ENCODE measurements at places on chromosomes 4 and X. TPM values are rescaled to one million over a fixed set of nuclear protein-coding genes. Genes with fewer than 3 reads are reported as not detected.

DNA sequence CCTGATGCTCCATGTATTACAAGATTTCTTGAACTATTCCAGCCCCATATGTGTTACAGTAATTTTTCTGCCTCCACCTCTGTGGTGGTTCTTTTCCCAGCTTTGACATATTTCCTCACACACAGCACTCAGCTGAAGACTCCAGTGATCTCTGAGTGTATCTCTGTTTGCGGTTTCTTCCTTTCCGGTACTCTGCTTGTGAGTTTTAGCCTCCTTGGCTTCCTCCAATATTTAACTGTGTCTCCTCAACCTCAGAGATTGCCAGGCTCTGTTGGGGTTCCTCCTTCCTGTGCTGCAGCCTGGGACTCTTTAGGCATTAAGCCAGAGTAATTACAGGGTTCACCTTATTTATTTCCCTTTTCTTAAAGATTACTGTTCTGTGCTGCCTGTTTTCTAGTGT is 73.2 kb downstream of the NFKB1 start:
- no peak for DNase-seq

DNA sequence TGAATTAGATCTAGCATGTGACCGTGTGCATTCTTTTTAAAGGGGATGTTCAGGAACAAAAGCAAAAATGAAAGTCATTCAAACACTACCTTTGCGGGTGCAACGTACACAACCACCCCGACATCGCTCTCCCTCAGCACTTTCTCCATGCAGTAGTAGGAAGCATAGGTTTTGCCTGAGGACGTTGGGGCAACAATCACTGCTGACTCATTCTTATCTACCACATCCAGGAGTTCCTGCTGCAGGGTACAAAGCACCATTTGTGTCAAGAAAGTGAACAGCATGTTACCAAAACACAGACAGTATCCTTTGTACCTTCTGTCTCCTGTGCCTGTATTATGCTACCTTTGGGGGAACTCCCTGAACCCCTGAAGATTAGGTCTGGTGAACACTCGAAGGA is 58.6 kb downstream of the DDX60L start:
- peak; percentile 53 for DNase-seq

DNA sequence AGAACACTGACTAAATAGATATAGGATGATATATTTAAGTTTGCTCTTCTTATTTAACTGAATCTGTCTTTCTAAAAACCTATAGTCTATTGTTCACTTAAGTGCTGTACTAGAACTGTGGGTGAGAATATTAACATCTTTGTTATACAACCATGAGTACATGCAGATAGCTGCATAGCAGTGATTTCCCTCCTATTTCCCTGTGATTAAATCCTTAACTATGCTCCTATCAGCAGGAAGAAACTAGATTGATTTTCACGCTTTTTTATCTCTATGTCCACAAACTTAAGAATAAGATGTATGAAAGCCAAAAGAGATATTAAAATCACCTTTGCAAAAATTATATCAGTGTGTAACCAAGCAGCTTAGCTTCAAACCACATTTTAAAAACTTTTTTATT is 11.3 kb upstream of the UGT2A3 start:
- DNase-seq = no peak

SSX2 gene
- total RNA-seq = not detected

All from Calu3 (cell line).